ENCODE measurements at places on chromosomes 3 and 15. TPM values are rescaled to one million over a fixed set of nuclear protein-coding genes. Genes with fewer than 3 reads are reported as not detected.

Gene SLC28A1
- polyA plus RNA-seq = 0.02 TPM

Gene HYKK
- polyA plus RNA-seq = 2.9 TPM

Gene PLCH1
- polyA plus RNA-seq = 0.07 TPM

Gene SLC6A11
- 7.3 TPM for polyA plus RNA-seq

Gene ABHD5
- polyA plus RNA-seq = 32.1 TPM

Gene TFDP2
- polyA plus RNA-seq = 10.8 TPM

Gene EXD1
- not detected for polyA plus RNA-seq

Gene LMAN1L
- 0.27 TPM for polyA plus RNA-seq

Gene C3orf20
- not detected for polyA plus RNA-seq

Gene GP9
- polyA plus RNA-seq = not detected

Gene TGM4
- polyA plus RNA-seq = not detected

Gene DUOXA2
- 39.1 TPM for polyA plus RNA-seq

Gene COL7A1
- polyA plus RNA-seq = 60.7 TPM

Gene CHSY1
- polyA plus RNA-seq = 5.2 TPM

Gene GREM1
- polyA plus RNA-seq = 6.9 TPM

Gene ISLR
- 2.3 TPM for polyA plus RNA-seq

Gene GATA2
- polyA plus RNA-seq = 2.2 TPM

Gene CILP
- polyA plus RNA-seq = 0.75 TPM
